Gastrocnemius medialis (tissue), 4 donors: ENCODE measurements at places on chromosomes 2 and 18. TPM values are rescaled to one million over a fixed set of nuclear protein-coding genes. Genes with fewer than 3 reads are reported as not detected.

The ASB18 gene
- 0.16 TPM for total RNA-seq

- DNase-seq = peak; percentile 43
These were observed 303.7 kb downstream of the PTPRM start for GRCh38 chr18:7870855-7871254.

DNA sequence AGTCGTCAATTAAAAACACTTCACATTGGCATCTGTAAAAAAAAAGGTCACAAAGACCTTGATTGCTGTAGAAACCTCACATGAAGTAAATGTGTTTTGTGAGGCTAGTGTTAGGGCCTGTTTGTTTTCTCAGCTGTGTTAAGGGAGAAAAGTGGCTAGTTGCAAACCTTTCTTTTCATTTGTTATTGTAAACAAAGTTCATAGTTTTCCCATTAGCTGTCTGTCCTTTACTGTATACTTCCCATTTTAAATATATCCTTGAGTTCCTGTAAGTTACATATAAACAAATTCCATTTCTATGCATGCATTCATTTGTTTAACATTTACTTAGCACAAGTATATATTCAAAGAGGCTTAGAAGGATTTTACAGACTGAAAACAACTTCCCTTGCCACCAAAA lies 1250.2 kb downstream of the LRP1B start:
- no peak for DNase-seq

GRCh38 chr2:147255812-147256211 lies 589.0 kb upstream of the ACVR2A start:
- DNase-seq = no peak

GRCh38 chr18:59197636-59198035 lies 22.3 kb upstream of the GRP start:
- DNase-seq = no peak

The ACVR2A gene
- total RNA-seq = 6.6 TPM

DNA sequence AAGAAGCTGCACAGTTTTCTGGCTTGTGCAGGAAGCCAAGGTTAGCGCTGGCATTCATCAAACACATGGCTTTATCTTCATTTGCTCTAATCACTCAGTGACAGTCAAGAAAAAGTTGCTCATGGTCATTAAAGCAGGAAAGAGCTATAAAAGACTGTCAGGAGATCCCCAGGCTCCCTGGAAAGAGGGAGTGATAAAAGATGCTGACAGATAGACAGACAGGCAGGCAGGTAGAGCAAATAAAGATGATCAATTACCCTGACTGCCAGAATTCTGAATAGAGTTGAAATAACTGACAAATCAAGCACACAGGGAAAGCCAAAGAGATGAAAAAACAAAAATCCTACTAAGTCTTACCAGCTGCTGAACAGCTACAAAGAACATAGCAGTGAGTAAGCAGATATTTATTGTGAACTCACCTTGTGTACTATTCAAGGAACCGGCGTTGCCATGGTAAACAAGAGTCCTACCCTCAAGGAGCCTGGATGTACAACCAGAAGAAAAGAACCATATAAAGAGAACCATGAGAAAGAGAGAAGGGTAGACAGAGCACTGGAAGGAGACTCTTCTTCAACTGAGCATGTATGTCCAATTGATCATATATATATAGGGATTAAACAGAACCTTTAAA lies 68.0 kb downstream of the RNF152 start:
- DNase-seq = no peak

The SGO2 gene
- total RNA-seq = 0.61 TPM

The PXDN gene
- 9.9 TPM for total RNA-seq

DNA sequence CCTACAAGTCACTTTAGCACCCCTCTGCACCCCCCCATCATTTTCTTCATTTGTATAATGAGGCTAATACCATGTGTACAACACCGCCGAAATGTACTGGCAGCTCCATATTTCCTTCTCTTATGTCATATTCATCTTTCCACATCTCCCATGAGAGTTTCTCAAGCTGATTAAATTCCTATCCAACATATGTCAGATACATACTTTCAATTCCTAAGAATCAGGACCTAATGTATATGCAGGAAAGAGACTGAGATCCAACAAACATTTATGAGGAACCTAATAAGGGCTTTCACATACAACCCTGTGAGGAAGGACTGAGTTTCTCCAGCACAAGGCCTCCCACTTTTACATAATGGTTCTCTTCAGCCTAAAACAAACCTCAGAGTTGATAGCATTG lies 41.9 kb downstream of the PRKD3 start:
- no peak for DNase-seq

DNA sequence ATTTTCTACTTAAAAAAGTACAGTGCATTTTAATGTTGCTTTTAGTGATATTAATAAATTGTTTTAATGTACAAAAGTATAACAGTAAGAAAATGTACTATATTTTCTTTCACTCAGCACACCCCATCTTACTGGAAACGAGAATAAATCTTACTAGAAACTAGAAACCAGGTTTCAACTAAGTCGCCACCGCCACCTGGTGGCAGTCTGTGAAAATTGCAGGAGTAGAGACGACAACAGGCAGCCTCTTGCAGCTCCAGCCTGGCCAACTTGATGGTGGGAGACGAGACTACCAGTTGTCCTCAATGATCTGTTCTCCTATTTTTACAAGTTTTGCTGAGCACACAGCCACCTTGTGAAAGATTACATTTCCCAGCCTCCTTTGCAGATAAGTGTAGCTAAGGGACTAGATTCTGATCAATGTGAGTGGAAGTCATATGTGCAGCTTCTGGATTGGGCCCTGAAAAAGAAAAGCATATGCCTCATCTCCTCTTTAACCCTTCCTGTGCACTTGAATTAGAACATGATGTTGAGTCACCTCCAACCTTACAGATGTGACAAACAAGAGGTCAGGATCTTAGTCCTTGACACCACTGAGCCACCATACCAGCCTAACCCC lies 8.7 kb downstream of the OTOF start:
- no peak for DNase-seq

The SUPT7L gene
- total RNA-seq = 14.6 TPM

GRCh38 chr18:58966005-58966677 lies 101.5 kb downstream of the ZNF532 start:
- no peak for DNase-seq

GRCh38 chr2:111071600-111072171 lies 49.0 kb upstream of the BCL2L11 start:
- no peak for DNase-seq

The IDH1 gene
- 15.9 TPM for total RNA-seq

DNA sequence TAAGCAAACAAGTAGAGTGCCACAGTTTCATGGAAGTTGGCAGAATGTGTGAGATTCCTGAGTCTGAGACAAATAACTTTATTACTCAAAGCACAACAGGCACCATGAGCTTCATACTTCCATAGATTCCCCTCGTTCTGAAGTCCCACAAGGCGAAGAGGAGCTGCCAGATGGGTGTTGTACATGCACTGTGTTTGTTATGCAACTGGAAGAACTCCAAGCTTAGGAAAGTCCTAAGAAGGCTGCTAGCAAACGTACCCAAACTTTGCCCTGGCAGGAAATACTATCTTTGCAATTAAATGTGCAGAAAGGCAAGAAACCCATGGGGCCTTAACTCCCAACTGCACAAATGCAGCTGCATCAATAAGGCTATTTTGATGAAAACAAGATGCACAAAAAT lies 1.6 kb upstream of the GCA start:
- DNase-seq = no peak

GRCh38 chr2:10877651-10878111 lies 34.1 kb upstream of the KCNF1 start:
- DNase-seq = no peak

DNA sequence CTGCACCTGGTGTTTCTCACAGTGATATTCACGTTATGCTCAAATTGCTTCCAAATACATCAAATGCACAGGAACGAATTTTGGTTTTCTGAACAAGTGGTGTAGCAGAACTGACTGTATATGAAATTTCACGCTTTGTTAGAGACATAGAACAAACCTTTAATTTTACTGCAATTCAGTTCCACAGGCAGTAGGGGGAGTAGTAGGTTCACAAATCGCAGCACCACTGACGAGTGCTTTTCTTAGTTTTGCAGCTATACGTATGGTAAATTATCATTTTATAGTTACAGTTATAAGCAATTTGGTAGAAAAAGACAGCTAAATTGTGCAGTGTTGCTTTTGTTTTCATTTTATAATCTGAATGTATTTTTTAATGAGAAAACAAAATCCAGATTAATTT lies 113.3 kb downstream of the KIAA1328 start:
- no peak for DNase-seq

GRCh38 chr2:108219688-108220087 lies 20.1 kb upstream of the SULT1C3 start:
- no peak for DNase-seq

- DNase-seq = no peak
These were observed 353.4 kb downstream of the LNPK start for GRCh38 chr2:175648577-175649063.

The PLGLB1 gene
- total RNA-seq = not detected

- DNase-seq = no peak
These were observed 134.0 kb downstream of the HDAC4 start for GRCh38 chr2:239266779-239267287.

The HOXD13 gene
- not detected for total RNA-seq

GRCh38 chr2:128568106-128568505 lies 249.4 kb upstream of the HS6ST1 start:
- no peak for DNase-seq

GRCh38 chr18:32707586-32707985 lies 65.2 kb downstream of the KLHL14 start:
- no peak for DNase-seq

GRCh38 chr2:235083822-235084221 lies 132.0 kb downstream of the SH3BP4 start:
- DNase-seq = no peak

The CHN1 gene
- total RNA-seq = 4.7 TPM

The KIF3C gene
- total RNA-seq = 1.4 TPM

GRCh38 chr2:190190507-190191162 lies 128.1 kb upstream of the MSTN start:
- DNase-seq = no peak

The CDH20 gene
- 1.6 TPM for total RNA-seq

- no peak for DNase-seq
These were observed 103.1 kb upstream of the APCDD1 start for GRCh38 chr18:10351219-10351818.

The PPM1B gene
- 124 TPM for total RNA-seq

- no peak for DNase-seq
These were observed 243.6 kb upstream of the CXCR4 start for GRCh38 chr2:136361521-136361920.

The UGT1A3 gene
- not detected for total RNA-seq

The FSIP2 gene
- total RNA-seq = not detected

- no peak for DNase-seq
These were observed 139.0 kb downstream of the UXS1 start for GRCh38 chr2:106054880-106055655.

GRCh38 chr18:35915056-35915455 lies 57.4 kb upstream of the RMP24 start:
- DNase-seq = no peak

- no peak for DNase-seq
These were observed 38.9 kb downstream of the DHRS9 start for GRCh38 chr2:169108099-169108884.

GRCh38 chr18:11178951-11179549 lies 29.7 kb upstream of the PIEZO2 start:
- DNase-seq = peak; percentile 92

- DNase-seq = peak; percentile 0
These were observed 25.3 kb downstream of the CROCC2 start for GRCh38 chr2:240931319-240931949.

DNA sequence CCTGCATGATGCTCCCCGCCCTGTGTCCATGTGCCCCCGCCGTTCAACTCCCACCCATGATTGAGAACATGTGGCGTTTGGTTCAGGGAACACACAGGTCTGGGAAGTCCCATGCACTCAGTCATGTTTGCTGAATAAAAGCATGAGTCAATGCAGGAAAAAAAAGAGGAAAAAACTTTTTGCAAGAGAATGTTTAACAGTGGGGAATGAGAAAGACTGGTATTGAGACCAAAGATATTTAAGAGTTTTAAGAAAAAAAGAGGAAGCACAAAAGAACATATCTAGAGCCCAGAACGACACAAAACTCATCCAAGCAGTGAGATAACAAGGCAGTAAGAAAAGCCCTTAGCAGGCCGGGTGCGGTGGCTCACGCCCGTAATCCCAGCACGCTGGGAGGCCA lies 279.2 kb upstream of the THSD7B start:
- DNase-seq = no peak

DNA sequence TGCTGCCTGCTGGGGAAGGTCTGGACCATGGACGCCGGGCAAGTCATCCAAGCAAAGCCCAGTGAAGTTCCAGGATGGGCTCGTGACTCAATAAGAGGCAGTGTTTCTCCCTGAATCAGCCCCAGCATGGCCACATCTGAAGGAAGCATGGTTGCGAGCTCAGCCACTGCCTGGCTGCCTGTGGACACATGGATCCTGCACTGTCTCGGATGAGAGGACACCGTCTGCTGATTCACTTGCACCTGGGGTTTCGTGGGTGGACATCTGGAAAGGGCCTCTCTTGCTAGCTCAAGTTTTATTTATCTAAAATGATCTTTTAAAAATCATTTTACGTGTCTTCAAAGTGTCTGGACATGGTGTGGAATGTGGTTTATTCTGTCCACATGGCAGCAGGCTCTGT lies 224.8 kb upstream of the FN1 start:
- DNase-seq = no peak

GRCh38 chr2:160932960-160933359 lies 227.3 kb upstream of the TANK start:
- no peak for DNase-seq

- no peak for DNase-seq
These were observed 40.1 kb downstream of the AGPS start for GRCh38 chr2:177432703-177433102.

DNA sequence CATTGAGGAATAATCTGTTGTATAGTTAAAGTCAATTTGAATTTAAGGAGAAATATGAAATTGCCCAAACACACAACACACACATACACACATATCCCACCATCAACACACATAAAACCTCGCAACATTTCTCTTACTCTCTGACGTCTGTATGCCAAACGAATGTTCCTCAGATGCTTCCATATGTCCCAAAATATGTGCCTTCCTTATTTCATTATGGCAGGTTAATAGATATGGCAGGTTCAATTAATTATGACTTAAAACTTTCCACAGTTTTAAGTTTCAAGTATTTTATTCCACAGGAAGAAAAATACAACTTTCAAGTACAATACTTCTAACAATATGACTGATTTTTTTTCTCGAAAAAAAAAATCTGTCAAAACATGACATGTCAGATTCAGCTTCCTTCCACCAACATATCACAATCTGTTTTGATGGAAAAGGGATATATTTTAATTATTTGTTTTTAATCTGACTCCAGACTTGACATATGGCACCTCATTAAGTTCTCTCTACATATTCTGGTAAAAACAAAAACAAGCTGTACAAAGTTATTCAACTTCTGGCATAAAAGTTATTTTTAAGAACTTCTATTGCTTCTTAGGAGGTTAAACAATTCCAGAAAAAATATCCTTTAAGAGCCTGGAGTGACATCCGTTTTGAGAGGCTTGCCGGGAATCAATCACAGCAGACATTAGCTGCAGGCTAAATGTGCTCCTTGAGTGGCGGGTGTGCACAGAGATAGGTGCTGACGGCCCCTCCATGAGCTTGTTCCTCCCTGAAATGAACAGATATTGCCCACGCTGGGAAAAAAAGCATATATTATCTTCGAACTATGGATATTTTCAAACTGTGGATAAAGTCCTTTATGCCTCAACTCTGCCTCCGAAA lies 812.7 kb downstream of the DCDC2C start:
- DNase-seq = no peak

The MBP gene
- 50.1 TPM for total RNA-seq

GRCh38 chr2:79638410-79638809 lies 125.6 kb downstream of the CTNNA2 start:
- no peak for DNase-seq

GRCh38 chr18:23690505-23691068 lies 1.3 kb downstream of the LAMA3 start:
- DNase-seq = no peak
